ENCODE measurements at places on chromosomes 3 and 15.

DNA sequence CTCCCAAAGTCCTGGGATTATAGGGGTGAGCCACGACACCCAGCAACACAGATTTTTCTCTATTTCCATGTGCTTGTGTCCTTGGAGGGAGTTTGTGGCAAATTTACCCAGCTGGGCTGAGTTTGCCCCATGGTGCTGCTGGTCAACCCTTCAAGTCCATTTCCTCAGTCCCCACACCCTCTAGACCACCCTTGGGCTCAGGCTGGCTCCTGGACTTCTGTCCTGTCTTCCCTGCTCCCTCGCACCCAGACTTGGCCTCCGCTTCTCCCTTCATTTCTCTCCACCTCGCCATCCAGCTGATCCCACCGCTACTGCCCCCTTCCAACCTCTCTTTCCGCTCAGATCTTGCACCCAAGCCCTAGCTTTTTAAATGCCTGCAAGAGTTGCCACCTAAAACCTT, 7.3 kb upstream of the RHOV start:
- no peak for DNase-seq

DNA sequence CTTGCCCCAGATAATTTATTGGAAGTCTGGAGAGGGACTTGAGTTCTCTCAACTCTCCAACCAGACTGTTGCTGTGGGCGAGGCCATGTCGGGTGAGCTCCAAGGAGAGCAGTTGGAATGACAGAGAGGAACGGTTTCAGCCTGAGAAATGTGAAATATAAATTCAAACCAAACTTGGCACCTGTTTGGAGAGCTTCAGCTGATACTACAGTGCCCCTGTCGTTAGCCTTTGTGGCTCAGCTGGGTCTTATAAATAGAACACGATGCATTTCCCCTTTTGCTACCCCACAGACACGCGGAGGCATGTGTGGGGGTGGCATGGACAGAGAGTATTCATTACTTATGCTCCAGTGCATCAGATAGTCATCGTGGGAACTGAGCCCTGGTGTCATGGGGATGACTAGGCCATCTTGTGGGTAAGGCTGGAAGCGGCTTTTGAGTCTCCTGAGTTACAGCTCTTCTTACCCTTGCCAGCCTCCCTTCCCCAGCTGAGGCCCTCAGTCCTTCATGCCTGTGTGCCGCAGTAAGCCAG, 15.6 kb downstream of the SMAD3 start:
- DNase-seq = no peak

- DNase-seq = peak; percentile 89
These were observed at the start of gene SEC22C for GRCh38 chr3:42581709-42582473. Gene SEC22C (minus strand): TSS chr3:42581967. CDS start chr3:42569046, 12,921 bp downstream.

- DNase-seq = peak; percentile 36
These were observed 242.6 kb upstream of the TOPAZ1 start for GRCh38 chr3:43998836-43999727.

GRCh38 chr3:17830788-17831187, 88.4 kb upstream of the TBC1D5 start:
- no peak for DNase-seq

DNA sequence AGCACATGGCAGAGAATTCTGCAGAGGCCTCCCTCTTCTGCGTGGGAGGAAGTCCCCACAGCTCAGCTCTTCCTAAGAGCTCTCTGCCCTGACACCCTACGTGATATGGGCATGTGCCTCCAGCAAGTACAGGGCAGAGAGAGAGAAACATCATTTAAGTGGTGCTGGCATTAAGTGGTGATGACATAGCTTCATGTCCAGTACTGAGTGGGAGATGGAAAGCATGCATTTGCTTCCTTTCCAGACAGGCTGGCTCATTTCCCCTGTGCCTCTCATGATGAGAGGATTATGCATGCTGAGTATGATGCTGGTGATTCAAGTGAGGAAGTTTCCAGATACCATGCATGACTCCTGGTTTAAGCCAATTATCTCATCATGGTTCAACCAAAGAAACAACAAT, 26.9 kb downstream of the BFSP2 start:
- DNase-seq = no peak

Data from NCI-H526 treated with DMSO at 0.1 percent for 48 hours (cell line).